Osteoblast (primary cell): ENCODE measurements at places on chromosomes 13 and 19. TPM values are rescaled to one million over a fixed set of nuclear protein-coding genes. Genes with fewer than 3 reads are reported as not detected.

The RPS19 gene
- total RNA-seq = 486 and 791 TPM in 2 replicates

The MIR17HG gene
- 3.2 and 4.0 TPM in 2 replicates for total RNA-seq

The THSD1 gene
- 14.1 and 18.3 TPM in 2 replicates for total RNA-seq

The MADCAM1 gene
- total RNA-seq = 0.59 and 0.72 TPM in 2 replicates

The C19orf18 gene
- 0.36 TPM in 1 of 2 replicates, not detected in the other for total RNA-seq

The MUC16 gene
- not detected in 2 replicates for total RNA-seq

The MIA gene
- 0.72 TPM in 1 of 2 replicates, not detected in the other for total RNA-seq

The GAPDHS gene
- not detected in 2 replicates for total RNA-seq

The ILF3 gene
- total RNA-seq = 105 and 107 TPM in 2 replicates

The RFPL4A gene
- total RNA-seq = not detected in 2 replicates

The ZNF835 gene
- total RNA-seq = 0.29 and 0.72 TPM in 2 replicates

The PRTN3 gene
- not detected in 2 replicates for total RNA-seq

The DENND1C gene
- total RNA-seq = not detected in 2 replicates

The ZNF587 gene
- total RNA-seq = 21.8 and 26.4 TPM in 2 replicates

The PSG11 gene
- total RNA-seq = not detected in 2 replicates

The CEACAM6 gene
- total RNA-seq = not detected in 2 replicates

The SPIB gene
- total RNA-seq = 0.36 TPM in 1 of 2 replicates, not detected in the other

The CFAP97D2 gene
- total RNA-seq = not detected in 2 replicates

The VSTM2B gene
- total RNA-seq = not detected in 2 replicates

The C19orf67 gene
- total RNA-seq = not detected in 2 replicates

The CD177 gene
- under 0.01 TPM in 1 of 2 replicates, not detected in the other for total RNA-seq

The MEF2B gene
- total RNA-seq = 0.29 and 0.36 TPM in 2 replicates

The SIGLEC12 gene
- under 0.01 TPM in 1 of 2 replicates, not detected in the other for total RNA-seq

The ZGLP1 gene
- total RNA-seq = 0.59 and 0.72 TPM in 2 replicates

The RUBCNL gene
- total RNA-seq = 6.5 and 7.4 TPM in 2 replicates

The ZNF587B gene
- 21.2 and 24.2 TPM in 2 replicates for total RNA-seq

The KLHL1 gene
- total RNA-seq = not detected in 2 replicates

The DLEU7 gene
- not detected in 2 replicates for total RNA-seq

The KRTDAP gene
- total RNA-seq = not detected in 2 replicates

The AMH gene
- total RNA-seq = under 0.01 and 0.29 TPM in 2 replicates

The ZNF709 gene
- total RNA-seq = 5.0 and 5.1 TPM in 2 replicates

The KLK2 gene
- total RNA-seq = not detected in 2 replicates

The ANGPTL8 gene
- not detected in 2 replicates for total RNA-seq

The PTGIR gene
- total RNA-seq = 2.5 and 2.9 TPM in 2 replicates

The C13orf46 gene
- 0.36 and 0.59 TPM in 2 replicates for total RNA-seq

The ZNF547 gene
- 3.5 and 5.1 TPM in 2 replicates for total RNA-seq

The PSG2 gene
- total RNA-seq = 0.29 TPM in 1 of 2 replicates, not detected in the other

The TNFSF9 gene
- 12.7 and 16.6 TPM in 2 replicates for total RNA-seq

The ZNF837 gene
- 4.4 and 4.7 TPM in 2 replicates for total RNA-seq
